ENCODE measurements at places on chromosomes 4 and X. TPM values are rescaled to one million over a fixed set of nuclear protein-coding genes. Genes with fewer than 3 reads are reported as not detected.
A peak's percentile ranks its signal among the peaks of the same experiment; 100 is the strongest.

The WDR45 gene
- 96.1 TPM for polyA plus RNA-seq

- DNase-seq = no peak
Observed at GRCh38 chr4:1583051-1583785, 100.9 kb downstream of the FAM53A start.

GRCh38 chr4:73181231-73181630 is 77.4 kb downstream of the ANKRD17 start:
- DNase-seq = no peak

The BEX5 gene
- not detected for polyA plus RNA-seq

GRCh38 chr4:71406459-71406963 is 67.7 kb downstream of the SLC4A4 start:
- DNase-seq = no peak

DNA sequence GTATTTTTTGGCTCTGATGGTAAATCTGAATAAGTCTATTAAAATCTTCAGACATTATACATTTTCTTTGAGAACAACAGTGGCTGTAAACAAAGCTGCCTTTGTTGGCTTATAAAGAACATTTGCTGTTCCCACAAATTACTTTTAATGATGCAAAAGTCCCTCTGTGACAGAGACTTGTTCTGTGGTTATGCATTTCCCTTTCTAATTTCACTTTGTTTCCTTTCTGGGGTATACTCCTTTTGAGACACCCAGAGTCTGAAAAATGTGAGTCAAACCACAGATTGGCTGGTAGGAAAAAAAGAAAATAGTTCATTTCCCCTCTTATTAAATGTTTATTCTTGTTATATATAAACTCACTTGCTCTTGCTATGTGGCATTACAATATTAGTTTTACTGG is 402.4 kb downstream of the PACRGL start:
- no peak for DNase-seq

DNA sequence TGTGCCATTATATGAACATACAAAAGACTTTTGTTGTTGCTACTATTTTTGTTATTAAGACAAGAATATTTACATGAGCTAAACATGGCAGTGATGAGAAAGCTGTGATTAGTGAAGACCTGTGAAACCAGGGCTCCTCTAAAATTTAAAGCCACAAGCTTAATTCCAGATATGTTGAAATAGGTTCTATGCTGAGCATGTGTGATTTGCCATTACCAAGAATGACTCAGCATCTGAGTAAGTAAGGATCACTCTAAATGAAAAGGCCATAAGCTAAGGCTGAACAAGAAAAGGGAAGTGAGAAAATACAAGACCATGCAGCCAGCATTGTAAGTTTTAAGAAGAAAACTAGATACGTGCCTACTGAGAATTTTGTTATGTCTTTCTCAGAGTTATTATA is 75.9 kb upstream of the CAMK2D start:
- peak; percentile 69 for DNase-seq

The HHIP gene
- polyA plus RNA-seq = 3.6 TPM

DNA sequence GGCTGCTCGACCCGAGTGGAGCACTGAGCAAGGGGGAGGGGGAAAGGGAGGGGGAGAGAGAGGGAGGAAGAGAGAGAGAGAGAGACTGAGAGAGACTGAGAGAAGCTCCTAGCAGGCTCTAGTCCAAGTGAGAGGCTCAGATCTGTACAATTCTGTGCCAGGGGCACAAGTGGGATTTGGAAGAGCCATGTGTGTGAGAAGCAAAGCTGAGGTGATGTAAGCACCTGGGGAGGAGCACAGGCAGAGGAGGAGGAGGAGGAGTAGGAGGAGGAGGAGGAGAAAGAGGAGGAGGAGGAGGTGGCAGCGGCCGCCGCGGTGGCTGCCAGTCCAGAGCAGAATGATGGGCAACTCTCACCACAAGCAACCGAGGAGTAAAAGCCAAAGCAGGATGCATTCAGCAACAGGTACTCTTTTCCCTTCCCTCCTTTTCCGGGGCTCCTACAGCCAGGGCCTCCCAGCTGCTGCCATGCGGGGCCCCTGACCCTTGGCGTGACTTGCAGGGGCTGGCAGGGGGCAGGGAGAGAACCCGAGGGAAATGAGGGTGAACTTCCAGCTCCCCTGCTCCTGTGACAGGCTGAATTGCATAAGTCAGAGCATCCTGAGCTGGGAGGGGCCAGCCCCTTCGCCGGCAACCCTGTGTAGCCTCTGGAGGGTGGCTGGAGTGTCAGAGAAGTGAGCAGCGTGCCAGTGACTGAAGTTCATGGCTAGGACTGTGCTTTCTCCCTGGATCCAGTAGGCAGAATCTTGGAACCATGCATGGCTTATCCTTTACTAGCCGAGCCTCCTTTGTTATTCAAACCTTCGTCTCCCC is 62.2 kb downstream of the RTL5 start:
- DNase-seq = no peak

DNA sequence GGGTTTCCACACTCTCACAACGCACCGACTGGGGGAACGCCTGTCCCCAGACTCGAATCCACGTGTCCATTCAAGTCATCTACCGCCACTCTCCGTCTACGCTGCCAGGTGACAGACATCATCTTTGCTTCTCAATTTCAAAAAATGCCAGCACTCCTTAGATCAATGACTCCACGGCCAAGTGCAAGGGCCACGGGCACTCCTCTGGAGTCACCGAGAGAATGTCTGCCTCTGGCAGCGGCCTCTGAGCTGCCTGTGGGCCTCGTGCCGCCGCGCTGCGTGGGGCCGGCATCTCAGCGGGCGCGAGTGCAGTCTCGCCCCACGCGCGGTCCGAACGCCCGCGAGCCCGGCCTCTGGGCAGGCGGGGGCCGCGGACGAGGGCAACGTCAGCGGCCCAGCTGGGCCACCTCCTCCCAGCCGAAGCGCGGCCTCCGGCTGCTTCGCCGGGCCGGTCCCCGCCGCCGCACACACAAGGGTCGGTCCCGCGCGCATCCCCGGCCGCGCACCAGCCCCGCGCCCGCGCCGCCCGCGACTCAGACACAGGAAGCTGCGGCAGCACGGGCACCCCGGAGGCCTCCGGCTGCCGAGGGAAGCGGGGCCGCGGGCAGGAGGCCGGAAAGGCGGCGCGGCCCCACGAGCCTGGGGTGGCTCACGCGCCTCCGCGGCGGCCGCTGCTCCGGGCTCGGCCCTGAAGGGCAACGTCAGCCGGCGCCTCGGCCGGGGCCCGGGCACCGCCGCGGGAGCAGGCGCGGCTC is 450 bp downstream of the ACSL1 start:
- no peak for DNase-seq

The STK26 gene
- 0.25 TPM for polyA plus RNA-seq

The ADAM29 gene
- polyA plus RNA-seq = not detected

DNA sequence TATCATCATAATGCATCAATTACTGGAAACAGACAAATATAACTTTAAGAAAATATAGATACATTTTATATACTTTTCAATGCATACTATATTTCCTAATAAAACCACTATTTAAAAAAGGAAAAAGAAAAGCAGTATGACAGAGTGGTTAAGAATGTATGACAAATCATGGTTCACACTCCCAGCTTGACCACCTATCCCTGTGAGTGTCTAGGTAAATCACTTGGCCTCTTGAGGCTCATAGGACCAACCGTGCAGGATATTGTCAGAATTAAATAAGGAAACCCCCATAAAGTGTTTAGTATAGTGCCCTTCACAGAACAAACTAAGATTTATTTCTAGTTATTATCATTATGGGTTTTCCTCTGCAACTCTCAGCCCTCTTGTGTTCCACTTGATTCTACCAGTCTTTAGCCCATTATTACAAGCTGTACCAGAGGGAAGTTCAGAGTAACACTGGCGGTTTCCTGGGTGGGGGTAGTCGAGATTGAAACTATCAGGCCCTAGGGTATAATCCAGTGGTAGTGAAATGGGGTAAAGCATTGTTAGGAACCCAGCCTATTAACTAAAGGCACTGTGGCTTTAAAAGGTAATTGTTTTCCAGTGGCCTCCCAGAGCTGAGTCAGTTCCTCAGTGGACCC is 55.5 kb upstream of the PAK3 start:
- DNase-seq = no peak

GRCh38 chrX:41258871-41259270 is 75.1 kb upstream of the DDX3X start:
- DNase-seq = no peak

DNA sequence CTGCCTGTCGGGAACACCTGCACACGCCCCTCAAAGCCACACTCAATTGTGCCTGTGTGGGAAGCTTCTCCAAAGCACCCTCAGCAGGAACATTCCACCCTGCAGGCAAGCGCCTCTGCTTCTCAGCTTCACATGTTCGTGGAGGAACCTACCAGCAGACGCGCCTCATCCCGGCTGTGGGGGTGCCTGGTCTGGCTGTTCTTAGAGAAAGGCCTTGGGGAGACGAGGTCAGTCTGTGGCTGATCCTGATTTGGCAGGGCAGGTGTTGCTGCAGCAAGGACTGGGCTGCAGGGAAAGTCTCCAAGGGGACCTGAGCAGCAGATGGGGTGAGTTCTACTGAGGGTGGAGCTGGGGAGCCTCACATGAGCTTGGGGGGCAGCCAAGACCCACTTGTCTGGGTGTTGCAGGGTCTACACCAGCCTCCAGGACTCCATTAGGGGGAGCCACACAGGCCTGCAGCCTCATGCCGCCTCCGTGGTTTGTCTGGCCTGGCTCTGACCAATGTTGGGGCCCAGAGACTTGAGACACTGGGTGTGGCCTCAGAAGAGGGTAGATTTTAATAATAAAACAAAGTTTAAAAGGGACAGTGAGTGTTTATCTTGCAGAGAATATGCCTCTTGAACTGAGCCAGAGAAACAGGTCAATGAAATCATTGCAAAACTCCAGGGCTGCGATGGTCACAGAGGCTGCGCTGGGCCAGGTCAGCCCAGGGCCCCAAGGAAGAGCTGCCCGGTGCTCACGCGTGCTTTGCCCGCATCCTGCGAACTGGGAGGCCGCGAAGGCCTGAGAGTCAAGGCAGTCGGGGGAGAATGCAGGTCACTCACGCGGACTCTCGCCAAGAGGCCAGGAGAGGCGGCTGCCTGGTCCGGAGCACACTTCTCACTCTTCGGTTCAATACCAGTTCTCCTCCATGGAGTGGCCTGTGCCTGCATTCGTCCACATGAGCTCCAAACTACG is 21.1 kb downstream of the RNF212 start:
- DNase-seq = no peak

- peak; percentile 39 for DNase-seq
Observed at GRCh38 chr4:109432696-109433095, 919 bp upstream of the SEC24B start.

GRCh38 chr4:166034965-166035364 is 161.9 kb downstream of the TLL1 start:
- DNase-seq = no peak

DNA sequence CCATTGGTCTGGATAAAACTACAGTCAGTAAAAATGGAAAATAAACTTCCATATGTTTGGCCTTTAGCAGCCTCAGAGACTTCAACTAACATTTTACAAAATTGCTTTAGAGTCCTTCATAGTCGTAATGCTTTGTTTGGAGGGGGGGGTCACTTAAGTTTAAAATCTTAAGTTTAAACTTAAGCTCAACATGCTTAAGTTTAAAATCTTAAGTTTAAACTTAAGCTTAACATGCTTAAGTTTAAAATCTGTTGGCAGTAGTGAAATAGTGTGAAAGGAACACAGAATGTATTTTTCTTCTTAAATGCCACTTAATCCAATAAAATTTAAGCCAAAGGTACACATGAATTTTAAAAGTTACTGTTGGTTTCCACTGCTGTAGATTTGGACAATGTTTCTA is 45.9 kb upstream of the UNC5C start:
- no peak for DNase-seq

GRCh38 chr4:168572002-168572401 is 75.2 kb downstream of the PALLD start:
- no peak for DNase-seq

The APELA gene
- not detected for polyA plus RNA-seq

The MCTS1 gene
- 71.6 TPM for polyA plus RNA-seq

The CHRNA9 gene
- polyA plus RNA-seq = not detected

The PRRG1 gene
- 28.6 TPM for polyA plus RNA-seq

- DNase-seq = no peak
Observed at GRCh38 chr4:151808542-151808941, 47.7 kb upstream of the GATB start.

GRCh38 chr4:164177153-164177552 is 576.8 kb upstream of the SMIM31 start:
- DNase-seq = no peak

GRCh38 chr4:78552389-78553042 is 946 bp downstream of the ANXA3 start:
- DNase-seq = no peak

GRCh38 chrX:120308959-120309872 is 2.0 kb downstream of the TMEM255A start:
- DNase-seq = peak; percentile 0

DNA sequence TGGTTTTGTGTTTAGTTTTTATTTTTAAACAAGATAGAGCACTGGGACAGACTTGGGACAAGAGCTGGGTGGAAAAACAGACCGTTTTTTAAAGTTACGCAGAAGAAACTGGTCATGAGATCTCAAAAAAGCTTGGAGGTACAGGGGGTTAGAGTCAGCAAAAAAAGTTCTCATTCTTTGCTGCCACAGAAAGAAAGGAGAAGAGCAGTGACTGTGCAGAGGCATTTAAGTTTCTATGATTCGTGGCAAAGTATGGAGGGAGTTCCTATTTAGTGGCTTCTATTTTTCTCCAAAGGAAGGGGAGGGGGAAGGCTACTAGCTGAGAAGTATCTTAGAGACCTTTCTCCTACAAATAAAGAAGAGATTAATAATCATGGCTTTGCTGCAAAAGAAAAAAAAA is 68.3 kb downstream of the MANBA start:
- no peak for DNase-seq

GRCh38 chr4:24747234-24747975 is 48.0 kb upstream of the SOD3 start:
- DNase-seq = no peak

The ADGRG2 gene
- 0.04 TPM for polyA plus RNA-seq

The SPATA4 gene
- 0.11 TPM for polyA plus RNA-seq

GRCh38 chr4:54400802-54401201 is 171.7 kb downstream of the PDGFRA start:
- peak; percentile 20 for DNase-seq

DNA sequence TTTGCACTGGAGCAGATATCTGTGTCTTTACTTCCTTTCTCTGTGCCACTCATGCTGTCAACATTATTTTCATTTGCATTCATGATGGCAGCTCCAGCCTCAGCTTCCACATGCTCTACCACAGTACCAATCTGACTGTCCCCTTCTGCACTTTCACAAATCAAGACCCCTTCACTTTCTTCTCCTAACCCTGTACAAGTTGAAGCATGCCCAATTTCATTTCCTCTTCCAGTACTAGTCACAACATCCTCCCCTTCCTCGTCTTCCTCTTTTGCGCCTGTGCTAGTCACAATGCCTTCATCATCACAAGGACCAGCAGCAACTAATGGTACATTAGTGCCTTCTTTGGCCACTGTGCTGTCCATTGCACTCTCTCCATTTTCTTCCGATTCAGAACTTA is 26.5 kb downstream of the BOD1L1 start:
- DNase-seq = no peak

DNA sequence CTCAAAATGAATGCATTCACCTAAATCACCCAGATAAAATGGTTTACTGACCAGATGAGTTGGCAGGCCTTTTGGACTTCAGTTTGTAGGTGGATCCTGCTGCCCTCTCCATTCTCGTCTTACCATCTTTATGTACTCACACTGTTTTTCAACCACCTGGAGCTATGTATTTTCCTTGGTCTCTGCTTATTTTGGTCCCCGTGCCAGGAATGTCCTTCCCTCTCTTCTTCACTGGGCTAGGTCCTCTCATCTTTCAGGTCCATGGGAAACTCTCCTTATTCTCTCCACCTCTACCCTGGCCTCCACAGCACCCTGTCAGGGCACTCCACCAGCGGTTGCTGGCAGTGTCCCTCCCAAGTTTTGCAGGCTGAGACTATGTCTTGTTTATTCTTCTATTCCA is 2.6 kb downstream of the GPRIN3 start:
- DNase-seq = no peak

The DACH2 gene
- polyA plus RNA-seq = 0.61 TPM

The PIR gene
- polyA plus RNA-seq = 35.2 TPM

- no peak for DNase-seq
Observed at GRCh38 chr4:74534121-74534520, 89.2 kb downstream of the AREG start.

Data from AG04450 (cell line).